ENCODE measurements at places on chromosomes 16 and 17.

DNA sequence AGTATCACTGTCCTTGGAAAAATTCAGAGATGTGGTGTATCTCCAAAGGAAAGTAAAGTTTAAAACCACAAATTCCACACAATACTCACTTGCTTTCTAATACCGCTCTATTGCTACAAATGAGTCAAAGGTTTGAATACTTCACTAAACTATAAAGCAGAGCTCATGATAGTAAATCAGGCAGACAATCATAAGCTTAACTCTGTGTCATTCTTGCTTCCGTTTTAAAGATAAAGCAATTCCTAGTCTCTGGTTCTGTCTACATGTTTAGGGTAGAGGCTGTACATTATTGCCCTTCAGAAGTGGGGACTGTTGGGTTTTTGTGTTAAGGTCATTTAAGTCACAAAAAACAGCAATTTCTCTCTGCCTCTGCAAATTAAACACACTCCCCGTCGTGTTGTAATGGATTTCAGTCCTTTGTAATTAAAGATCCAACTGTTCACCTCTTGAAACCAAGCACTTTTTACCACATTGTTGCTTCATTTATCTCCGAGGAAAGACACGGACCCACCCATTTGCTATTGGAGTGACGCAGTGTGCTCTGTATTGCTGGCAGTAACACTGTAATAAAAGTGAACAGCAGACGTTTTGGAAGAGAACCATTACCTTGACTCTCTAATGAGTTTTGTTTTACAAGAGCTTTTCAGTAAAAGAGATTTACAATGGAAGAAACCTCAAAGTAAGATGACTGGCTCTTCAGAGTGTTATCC lies 83.1 kb upstream of the CNTNAP4 start:
- DNase-seq = no peak

- DNase-seq = peak; percentile 43
Observed at GRCh38 chr17:57486882-57487301, 230.6 kb downstream of the MSI2 start.

GRCh38 chr17:40958086-40958953 lies 8.4 kb downstream of the KRT39 start:
- no peak for DNase-seq

GRCh38 chr16:3797473-3797872 lies 80.1 kb upstream of the TRAP1 start:
- no peak for DNase-seq

GRCh38 chr17:50210240-50211225 lies 9.1 kb upstream of the COL1A1 start:
- no peak for DNase-seq

- DNase-seq = peak; percentile 24
Observed at GRCh38 chr16:21083729-21084268, 66.8 kb downstream of the DNAH3 start.

DNA sequence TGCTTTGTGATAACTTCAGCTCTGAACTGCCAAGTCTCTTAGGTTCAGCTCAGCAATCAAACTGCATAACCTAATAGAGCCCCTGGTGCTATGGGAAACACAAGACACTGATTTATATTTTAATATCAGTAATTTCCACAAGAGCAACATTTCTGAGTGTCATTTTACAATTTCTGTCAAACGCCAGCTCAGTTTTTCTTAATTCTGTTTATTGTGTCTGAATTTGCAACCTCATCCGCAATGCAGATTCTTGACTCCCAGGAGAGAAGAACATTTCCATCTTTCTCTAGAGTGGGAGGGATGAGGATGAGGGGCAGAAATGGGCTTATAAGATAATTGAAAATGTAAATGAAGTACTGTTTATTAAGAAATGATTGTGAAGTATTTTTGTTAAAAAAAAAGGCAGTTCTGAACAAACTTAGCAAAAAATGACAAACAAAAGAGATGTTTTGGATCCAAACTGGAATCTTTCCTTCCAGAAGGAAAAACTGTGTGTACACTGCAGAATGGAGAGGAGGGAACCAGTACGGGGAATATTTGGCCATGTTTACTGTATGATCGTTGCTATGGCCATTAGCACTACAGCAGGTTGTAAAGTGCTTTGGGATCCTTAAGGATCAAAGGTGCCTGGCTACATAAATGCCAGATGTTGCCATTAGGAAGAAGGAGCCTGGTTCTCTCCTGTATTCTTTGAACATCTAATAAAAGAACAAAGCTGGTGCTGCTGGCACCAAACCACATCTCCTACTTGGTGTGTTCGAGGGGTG lies 7.4 kb upstream of the PMFBP1 start:
- no peak for DNase-seq

GRCh38 chr17:32341141-32341856 lies 674 bp downstream of the C17orf75 start:
- DNase-seq = peak; percentile 50

GRCh38 chr17:50319306-50320004 lies 26.5 kb upstream of the XYLT2 start:
- DNase-seq = no peak

- no peak for DNase-seq
Observed at GRCh38 chr17:78022425-78022824, 63.9 kb downstream of the TNRC6C start.

- peak; percentile 33 for DNase-seq
Observed at GRCh38 chr17:27635275-27635823, 4.4 kb downstream of the LGALS9 start.

DNA sequence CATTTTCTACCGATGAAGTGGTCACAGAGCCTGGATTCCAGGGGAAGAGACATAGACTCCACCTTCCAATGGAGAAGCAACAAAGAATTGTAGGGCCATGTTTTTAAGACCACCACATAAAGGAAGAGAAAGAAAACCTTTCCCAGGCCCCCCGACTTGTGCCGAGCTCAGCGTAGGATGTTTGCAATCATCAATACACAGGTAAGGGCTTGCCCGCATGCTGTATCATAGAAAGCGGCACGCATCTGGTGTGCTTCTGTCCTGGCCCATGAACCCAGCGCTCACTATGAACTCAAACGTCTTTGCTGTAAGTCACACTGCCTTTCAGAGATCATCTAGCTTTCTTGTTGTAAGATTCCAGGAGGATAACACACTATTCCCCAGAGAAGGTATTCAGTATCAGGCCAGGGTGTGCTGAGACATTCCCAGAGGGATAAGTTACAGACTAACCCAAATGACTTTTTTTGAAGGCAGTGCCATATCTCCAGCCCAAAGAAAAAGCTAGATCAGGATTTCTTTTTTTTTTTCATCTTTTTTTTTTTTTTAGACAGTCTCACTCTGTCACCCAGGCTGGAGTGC lies 79.5 kb upstream of the RPL38 start:
- no peak for DNase-seq

DNA sequence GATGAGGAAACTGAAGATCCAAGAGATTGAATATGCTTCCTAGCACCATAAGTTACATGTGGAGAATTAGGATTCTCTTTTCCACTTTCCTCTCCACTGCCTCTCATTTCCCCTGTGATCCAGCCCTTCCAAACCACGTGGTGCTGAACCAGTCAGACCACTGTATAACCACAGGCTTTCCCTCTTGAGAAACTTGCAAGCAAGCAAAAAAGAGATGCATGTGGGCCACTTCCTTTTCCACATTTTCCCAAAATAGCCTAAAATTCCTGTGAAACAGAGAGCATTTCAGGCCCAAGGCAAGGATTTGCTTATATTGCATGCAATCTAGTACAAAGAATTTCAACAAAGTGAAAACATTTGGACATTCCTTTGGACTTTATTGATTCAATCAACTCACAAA lies 59.3 kb upstream of the KSR1 start:
- no peak for DNase-seq

- no peak for DNase-seq
Observed at GRCh38 chr17:8572764-8573163, 57.8 kb downstream of the MYH10 start.

DNA sequence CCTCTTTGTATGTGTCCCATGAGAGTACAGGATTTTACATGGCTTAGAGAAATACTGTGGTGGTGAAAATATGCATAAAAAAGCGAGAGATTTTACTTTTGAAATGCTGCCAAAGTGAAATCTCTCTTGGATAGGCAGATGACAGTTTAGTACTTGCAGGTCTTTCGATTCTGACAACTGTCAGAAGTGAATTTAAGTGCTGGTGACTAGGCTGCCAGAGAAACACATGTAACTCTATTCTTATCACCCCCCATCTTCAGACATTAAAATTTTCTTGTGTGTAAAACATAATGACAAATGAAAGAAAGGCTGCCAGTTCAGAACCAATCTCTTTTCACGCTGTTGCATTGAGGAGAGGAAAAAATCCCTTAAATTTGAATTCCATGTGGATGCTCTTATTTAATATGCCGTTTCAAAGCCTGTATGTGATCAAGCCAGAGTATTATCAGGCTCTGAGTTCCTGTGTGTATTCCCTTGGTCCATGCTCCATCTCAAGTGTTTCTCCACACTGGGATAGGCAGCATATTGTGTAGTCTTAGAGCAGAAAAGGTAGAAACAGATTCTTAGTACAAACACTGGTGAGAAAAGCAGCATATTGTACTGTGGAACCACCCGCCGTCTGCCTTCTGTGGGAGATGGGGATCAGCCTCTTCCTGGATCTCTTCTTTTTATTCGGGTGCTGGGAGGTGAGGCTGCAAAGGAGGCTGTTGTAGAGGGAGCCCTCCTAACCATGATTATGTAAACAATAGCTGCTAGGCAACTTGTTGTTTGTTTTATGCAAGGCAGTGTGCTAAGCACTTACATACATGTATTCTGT lies 291.3 kb downstream of the WWOX start:
- DNase-seq = no peak

DNA sequence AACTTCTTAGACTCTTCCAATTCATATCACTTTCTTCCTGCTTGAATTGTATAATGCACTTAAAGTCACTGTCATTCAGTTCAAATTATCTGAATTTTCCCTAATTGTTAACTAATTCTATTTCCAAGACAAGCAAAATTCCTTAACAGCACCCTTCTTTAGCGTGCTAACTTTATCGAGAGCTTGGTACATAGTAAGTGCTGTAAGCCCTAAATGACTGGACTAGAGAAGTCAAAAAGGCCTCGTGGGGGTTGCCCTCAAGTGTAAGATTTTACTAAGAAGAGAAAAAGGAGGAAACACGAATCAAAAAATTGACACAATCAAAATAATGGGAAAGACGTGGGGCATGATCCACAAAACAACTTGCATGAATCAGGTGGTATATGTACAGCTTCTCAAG lies 11.3 kb downstream of the KANSL1 start:
- DNase-seq = no peak

- no peak for DNase-seq
Observed at GRCh38 chr17:33927732-33928133, 327.4 kb upstream of the CCL2 start.

DNA sequence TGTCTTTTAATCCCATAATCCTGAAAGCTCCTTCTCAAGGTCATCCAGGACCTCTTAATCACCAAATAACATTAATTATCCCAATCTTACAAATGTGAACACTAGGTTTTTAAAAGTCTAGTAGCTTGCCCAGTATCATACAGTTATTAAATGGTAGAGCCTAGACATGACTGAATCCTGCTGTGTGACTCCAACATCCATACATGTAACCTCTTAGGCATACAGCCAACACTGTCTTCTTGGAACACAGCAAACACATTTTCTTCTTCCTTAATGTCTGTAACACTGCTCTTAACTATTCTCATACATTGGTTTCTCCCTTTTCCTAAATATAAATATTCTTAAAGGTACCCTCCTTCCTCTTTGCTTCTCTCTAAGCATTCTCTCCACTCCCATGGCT lies 13.7 kb downstream of the BRIP1 start:
- DNase-seq = no peak

DNA sequence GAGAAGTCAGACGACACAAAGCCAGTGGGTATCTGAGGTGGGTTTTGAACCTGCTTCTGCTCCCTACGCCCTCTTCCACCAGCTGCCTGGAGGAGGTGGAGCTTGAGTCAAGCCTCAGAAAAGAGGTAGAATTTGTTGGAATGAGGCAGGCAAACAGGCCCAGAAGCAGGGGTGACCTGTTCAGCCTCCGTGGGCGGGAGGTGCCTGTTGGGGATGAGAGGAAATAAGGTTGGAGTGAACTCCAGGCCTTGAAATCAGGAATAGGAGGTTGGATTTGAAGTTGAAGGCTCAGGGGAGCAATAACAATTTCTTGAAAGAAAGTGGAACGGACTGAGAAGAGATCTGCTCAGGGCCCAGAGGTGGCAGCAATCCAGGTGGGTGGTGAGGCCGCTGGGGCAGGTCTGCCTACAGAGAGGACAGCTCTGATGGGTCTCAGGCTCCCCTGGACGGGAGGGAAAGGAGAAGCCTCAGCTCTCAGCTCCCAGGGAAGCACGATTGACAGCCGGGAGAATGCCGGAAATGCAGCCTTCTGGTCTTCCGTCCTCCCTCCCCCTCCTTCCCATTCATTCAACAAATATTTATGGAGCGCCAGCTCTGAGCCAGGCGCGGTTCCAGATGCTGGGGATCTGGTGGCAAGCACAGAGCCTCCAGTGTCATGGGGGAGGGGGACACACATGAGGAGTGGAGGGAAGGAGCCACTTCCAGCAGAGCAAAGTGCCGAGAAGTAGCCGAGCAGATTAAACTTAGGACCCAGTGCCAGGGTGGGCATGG lies 61.9 kb upstream of the CIBAR2 start:
- DNase-seq = no peak

- DNase-seq = no peak
Observed at GRCh38 chr17:70780031-70780430, 610.7 kb downstream of the KCNJ2 start.

GRCh38 chr16:56222474-56222997 lies 31.2 kb downstream of the GNAO1 start:
- DNase-seq = no peak

GRCh38 chr17:67753026-67753425 lies 35.3 kb downstream of the NOL11 start:
- DNase-seq = no peak

- no peak for DNase-seq
Observed at GRCh38 chr17:79008666-79009387, 737 bp downstream of the CANT1 start.

DNA sequence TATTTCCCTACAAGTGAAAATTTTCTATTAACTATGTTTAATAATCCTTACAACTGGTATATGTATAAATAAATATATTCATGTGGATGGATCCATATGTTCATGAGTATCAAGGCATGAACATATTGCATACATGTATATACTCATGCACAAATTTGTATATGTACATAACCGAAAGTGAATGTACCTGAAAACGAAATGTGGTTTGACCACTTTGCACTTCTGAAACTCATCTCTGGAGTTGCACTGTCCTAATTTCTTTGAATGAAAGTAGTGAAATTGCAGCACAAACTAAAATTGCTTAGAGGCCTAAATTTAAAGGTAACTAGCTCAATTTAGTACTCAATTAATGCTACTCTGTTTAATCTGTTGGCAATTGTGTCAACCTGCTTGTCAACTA lies 27.4 kb upstream of the GNAO1 start:
- no peak for DNase-seq

DNA sequence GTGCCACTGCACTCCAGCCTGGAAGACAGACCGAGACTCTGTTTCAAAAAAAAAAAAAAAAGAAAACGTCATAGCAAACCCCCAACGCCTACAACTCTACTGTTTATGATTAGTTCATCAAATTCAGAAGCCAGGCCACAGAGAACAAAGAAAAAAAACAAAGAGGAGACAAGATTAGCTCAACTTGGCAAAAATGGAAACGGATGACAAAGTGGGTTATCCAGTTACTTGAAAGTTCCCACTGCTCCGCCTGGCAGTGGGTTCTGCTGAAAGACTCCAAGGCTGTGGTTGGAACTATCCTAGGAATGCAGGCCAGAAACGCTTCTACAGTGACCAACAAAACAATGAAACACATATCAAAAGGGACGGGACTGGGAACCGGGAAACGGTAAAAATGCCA lies 53.1 kb downstream of the MRM3 start:
- DNase-seq = no peak

- DNase-seq = no peak
Observed at GRCh38 chr17:20944014-20944865, 98.6 kb downstream of the USP22 start.

Measured in head of caudate nucleus (tissue), 42 donors.